ENCODE measurements at places on chromosomes 1 and 21.
A peak's percentile ranks its signal among the peaks of the same experiment; 100 is the strongest.

DNA sequence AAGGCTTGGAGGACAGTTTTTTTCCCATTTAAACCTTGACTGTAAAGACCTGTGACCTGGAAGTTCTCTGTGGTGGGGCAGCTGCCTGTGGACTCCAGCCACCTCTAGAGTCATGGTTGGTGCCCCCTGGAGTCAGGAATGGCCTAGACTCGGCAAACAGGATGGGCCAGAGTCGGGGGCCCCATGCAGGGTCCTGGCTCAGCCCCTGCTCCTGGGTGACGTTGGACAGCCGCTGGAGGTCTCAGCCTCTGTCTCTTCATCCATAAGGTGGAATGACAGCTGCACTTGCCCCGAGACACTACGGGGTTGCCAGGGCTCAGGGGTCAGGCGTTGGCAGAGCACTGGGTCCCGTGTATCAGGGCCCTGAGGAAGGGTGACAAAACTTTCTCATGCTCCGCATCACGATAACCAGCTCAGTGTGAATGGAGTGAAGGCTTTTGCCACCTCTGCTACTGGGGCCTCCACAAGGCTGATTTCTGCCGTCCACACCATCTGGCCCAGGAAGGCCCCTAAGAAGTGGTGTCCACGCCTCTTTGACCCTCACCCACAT is 58.5 kb upstream of the TTC34 start:
- H3K27ac ChIP-seq, result no peak overlapping the region
- no peaks in the 10 kb centered on the region for H3K36me3 ChIP-seq
- no peak overlapping the region for H3K4me3 ChIP-seq
- H3K4me1 ChIP-seq, result peaks cover 10% of the 10 kb centered on the region

- no peaks in the 10 kb centered on the region for H3K27me3 ChIP-seq
- no peak overlapping the region for H3K27ac ChIP-seq
- no peaks in the 10 kb centered on the region for H3K36me3 ChIP-seq
- DNase-seq, result no peak
- no peaks in the 10 kb centered on the region for H3K4me1 ChIP-seq
These were observed 12.7 kb downstream of the FCRL5 start for GRCh38 chr1:157539568-157539967.

DNA sequence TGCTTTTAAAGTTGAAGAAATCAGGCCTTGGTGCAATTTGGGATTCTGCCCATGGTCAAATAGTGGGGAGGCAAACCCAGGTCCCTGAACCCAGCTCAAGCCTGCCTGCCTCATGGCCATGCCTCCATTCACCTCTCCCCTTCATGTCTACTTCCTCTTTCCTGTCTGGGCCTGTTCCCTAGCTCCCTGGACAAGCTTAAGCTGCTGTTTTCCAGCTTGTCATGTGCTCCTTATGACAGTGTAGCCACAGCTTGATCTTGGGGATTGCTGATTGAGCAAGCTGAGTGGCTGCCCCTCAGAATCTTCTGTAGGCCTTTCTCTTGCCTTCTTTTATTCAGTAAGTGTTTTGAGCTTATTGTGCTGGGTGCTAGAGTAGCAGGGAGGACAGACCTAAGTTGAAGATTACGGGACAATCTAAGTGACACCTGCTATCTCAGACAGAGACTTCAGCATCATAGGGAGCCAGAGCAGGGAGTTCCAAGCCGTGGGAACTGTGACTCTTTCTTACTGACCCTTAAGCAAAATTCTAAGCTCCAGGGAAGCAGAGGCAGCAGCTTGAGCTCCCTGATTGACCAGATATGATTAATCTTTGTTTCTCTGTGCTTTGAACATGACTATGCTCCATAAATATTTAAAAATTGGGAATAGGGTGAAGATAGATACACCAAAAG is 520 bp upstream of the MR1 start:
- no peak for DNase-seq
- peaks cover 58% of the 10 kb centered on the region for H3K4me1 ChIP-seq
- peak overlapping the region; percentile 26 for H3K4me3 ChIP-seq
- H3K27me3 ChIP-seq, result no peaks in the 10 kb centered on the region
- H3K27ac ChIP-seq, result peak overlapping the region; percentile 92
- no peaks in the 10 kb centered on the region for H3K36me3 ChIP-seq

GRCh38 chr1:202170726-202171125 is 10.3 kb upstream of the PTPN7 start:
- no peaks in the 10 kb centered on the region for H3K27me3 ChIP-seq
- H3K4me1 ChIP-seq, result peaks cover 1% of the 10 kb centered on the region
- no peak overlapping the region for H3K27ac ChIP-seq
- no peak overlapping the region for H3K4me3 ChIP-seq

DNA sequence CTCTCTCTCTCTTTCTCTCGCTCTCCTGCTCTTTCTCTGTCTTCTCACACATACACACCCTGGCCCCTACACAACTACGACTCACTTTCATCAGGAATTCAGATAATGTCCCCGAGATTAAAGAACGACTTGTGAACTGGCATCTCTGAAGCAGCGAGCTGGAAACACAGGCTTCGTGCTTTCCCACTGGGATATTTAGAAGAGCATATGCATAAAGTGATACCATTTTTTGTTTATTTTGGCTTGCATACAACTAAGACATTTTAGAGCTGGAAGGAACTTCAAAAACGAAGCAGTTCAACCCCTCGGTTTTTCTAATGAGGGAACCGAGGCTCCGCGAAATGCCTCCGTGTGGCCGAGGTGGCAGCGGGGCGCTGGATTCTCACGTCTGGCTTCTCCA is 88.6 kb downstream of the ZBTB18 start:
- no peak overlapping the region for H3K4me3 ChIP-seq
- no peaks in the 10 kb centered on the region for H3K4me1 ChIP-seq
- no peak for DNase-seq
- no peak overlapping the region for H3K27ac ChIP-seq
- no peaks in the 10 kb centered on the region for H3K27me3 ChIP-seq

- no peaks in the 10 kb centered on the region for H3K36me3 ChIP-seq
- no peak overlapping the region for H3K27ac ChIP-seq
- H3K4me3 ChIP-seq, result no peak overlapping the region
- no peaks in the 10 kb centered on the region for H3K27me3 ChIP-seq
- no peaks in the 10 kb centered on the region for H3K4me1 ChIP-seq
These were observed 116.1 kb upstream of the SPATA6 start for GRCh38 chr1:48588061-48588460.

GRCh38 chr1:196577386-196577785 is 30.9 kb downstream of the KCNT2 start:
- no peaks in the 10 kb centered on the region for H3K36me3 ChIP-seq
- H3K4me3 ChIP-seq, result no peak overlapping the region
- H3K27ac ChIP-seq, result no peak overlapping the region
- no peaks in the 10 kb centered on the region for H3K4me1 ChIP-seq
- H3K27me3 ChIP-seq, result no peaks in the 10 kb centered on the region

- no peaks in the 10 kb centered on the region for H3K36me3 ChIP-seq
- no peaks in the 10 kb centered on the region for H3K27me3 ChIP-seq
- DNase-seq, result no peak
- H3K27ac ChIP-seq, result no peak overlapping the region
- no peak overlapping the region for H3K4me3 ChIP-seq
These were observed 1603.7 kb downstream of the PLA2G4A start for GRCh38 chr1:188432427-188432826.

GRCh38 chr21:29777160-29777559 is 162.6 kb downstream of the GRIK1 start:
- H3K4me1 ChIP-seq, result no peaks in the 10 kb centered on the region
- H3K27me3 ChIP-seq, result no peaks in the 10 kb centered on the region
- no peak for DNase-seq
- H3K27ac ChIP-seq, result no peak overlapping the region

DNA sequence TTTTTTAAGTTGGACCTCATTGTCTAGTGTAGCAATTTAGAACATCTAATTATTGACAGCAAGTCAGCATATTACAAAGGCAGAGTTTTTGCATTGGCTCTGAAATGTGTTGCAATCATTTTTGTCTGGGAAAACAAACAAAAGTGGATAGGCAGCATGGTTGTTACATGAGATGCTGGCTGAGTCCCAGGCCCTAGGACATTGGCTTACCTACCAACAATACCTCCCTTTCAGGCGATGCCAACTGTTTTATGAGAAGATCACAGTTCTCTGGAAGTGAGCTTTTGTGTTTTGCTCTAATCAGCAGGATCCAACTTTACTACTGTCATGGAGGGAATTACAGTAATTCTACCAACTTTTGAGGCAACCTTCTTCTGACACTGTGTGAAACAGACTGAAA is 71.5 kb upstream of the CXADR start:
- DNase-seq, result no peak
- no peaks in the 10 kb centered on the region for H3K4me1 ChIP-seq
- no peak overlapping the region for H3K27ac ChIP-seq
- H3K27me3 ChIP-seq, result no peaks in the 10 kb centered on the region
- H3K4me3 ChIP-seq, result no peak overlapping the region

DNA sequence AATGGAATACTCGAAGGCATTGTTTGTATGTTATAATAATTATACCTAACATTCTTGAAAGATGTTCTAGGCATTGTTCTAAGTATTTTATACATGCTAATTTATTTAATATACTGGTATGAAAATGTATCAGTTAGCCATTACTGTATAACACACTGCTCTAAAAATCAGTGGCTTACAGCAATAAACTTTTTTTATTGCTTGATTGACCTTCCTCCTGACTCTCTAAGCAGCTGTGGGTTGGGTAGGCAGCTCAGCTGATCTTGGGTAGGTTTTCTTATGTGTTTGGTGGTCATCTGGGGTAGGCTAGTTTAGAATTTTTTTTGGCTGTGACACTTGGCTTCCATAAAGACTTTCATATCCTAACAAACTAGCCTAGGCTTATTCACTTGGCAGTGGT is 100.2 kb upstream of the SYT6 start:
- no peaks in the 10 kb centered on the region for H3K4me1 ChIP-seq
- no peak for DNase-seq
- H3K4me3 ChIP-seq, result no peak overlapping the region
- no peak overlapping the region for H3K27ac ChIP-seq
- H3K27me3 ChIP-seq, result no peaks in the 10 kb centered on the region

GRCh38 chr1:6424619-6425593 is at the start of gene ESPN:
ESPN (plus strand) TSS chr1:6424776; CDS start chr1:6424956, 180 bp downstream.
- H3K4me1 ChIP-seq, result peaks cover 45% of the 10 kb centered on the region
- no peaks in the 10 kb centered on the region for H3K36me3 ChIP-seq
- H3K27me3 ChIP-seq, result peaks cover 12% of the 10 kb centered on the region
- H3K27ac ChIP-seq, result no peak within 1 kb of the TSS
- DNase-seq, result no peak

GRCh38 chr1:193799948-193800690 is 613.7 kb upstream of the B3GALT2 start:
- H3K36me3 ChIP-seq, result no peaks in the 10 kb centered on the region
- H3K27me3 ChIP-seq, result no peaks in the 10 kb centered on the region
- DNase-seq, result no peak
- H3K4me1 ChIP-seq, result no peaks in the 10 kb centered on the region
- H3K4me3 ChIP-seq, result no peak overlapping the region
- no peak overlapping the region for H3K27ac ChIP-seq

- no peaks in the 10 kb centered on the region for H3K4me1 ChIP-seq
- H3K27ac ChIP-seq, result no peak overlapping the region
- DNase-seq, result no peak
- H3K4me3 ChIP-seq, result no peak overlapping the region
- H3K27me3 ChIP-seq, result no peaks in the 10 kb centered on the region
These were observed 241.9 kb downstream of the KAZN start for GRCh38 chr1:14840374-14840773.

DNA sequence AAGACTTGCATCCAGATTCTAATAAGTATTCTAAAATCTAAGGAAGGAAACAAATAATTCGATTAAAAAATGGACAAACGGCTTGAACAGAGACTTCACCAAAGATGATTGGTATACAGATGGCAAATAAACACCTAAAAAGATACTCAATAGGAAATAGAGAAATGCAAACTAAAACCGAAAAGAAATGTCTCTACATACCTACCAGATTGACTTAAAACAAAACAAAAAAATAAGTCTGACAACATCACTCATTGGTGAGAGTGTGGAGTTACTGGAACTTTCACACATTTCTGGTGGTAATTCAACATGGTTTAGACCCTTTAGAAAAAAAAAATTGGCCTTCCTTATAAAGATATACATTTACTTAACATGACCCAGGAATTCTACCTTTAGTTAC is 869.8 kb downstream of the TTLL7 start:
- DNase-seq, result no peak
- H3K27ac ChIP-seq, result no peak overlapping the region
- no peaks in the 10 kb centered on the region for H3K4me1 ChIP-seq
- H3K36me3 ChIP-seq, result no peaks in the 10 kb centered on the region

- H3K4me3 ChIP-seq, result no peak overlapping the region
- no peak for DNase-seq
- no peaks in the 10 kb centered on the region for H3K4me1 ChIP-seq
- H3K36me3 ChIP-seq, result no peaks in the 10 kb centered on the region
- no peaks in the 10 kb centered on the region for H3K27me3 ChIP-seq
These were observed 265.7 kb downstream of the PTBP2 start for GRCh38 chr1:96987186-96987703.

- H3K4me3 ChIP-seq, result no peak overlapping the region
- no peak for DNase-seq
- no peaks in the 10 kb centered on the region for H3K36me3 ChIP-seq
- no peaks in the 10 kb centered on the region for H3K27me3 ChIP-seq
- H3K4me1 ChIP-seq, result no peaks in the 10 kb centered on the region
- no peak overlapping the region for H3K27ac ChIP-seq
These were observed 70.1 kb upstream of the ROR1 start for GRCh38 chr1:63703701-63704107.

GRCh38 chr1:115338457-115338820 is 390 bp upstream of the NGF start:
- peaks cover 29% of the 10 kb centered on the region for H3K4me1 ChIP-seq
- H3K27ac ChIP-seq, result peak overlapping the region; percentile 64
- no peak for DNase-seq
- peaks cover 14% of the 10 kb centered on the region for H3K27me3 ChIP-seq
- no peaks in the 10 kb centered on the region for H3K36me3 ChIP-seq

DNA sequence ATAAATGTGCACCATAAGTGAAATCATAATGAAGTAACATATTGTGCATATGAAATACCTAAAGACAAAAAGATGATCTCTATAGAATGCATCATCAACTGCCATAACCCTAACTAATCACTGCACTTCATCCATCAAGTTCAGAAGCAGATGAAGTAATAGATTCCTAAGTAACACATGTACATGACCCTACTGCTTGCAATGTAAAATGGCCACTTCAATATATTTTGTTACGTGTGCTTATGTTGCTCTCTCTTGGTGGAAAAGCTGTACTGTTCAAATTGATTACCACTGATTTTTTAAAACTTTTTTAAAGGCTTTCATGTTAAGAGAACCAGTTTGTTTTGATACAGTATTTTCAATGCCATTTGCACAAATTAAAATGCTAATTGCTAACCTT is 141.8 kb downstream of the TTLL7 start:
- DNase-seq, result no peak
- peaks cover 30% of the 10 kb centered on the region for H3K4me1 ChIP-seq
- H3K4me3 ChIP-seq, result no peak overlapping the region
- peaks cover 7% of the 10 kb centered on the region for H3K27me3 ChIP-seq
- no peak overlapping the region for H3K27ac ChIP-seq

DNA sequence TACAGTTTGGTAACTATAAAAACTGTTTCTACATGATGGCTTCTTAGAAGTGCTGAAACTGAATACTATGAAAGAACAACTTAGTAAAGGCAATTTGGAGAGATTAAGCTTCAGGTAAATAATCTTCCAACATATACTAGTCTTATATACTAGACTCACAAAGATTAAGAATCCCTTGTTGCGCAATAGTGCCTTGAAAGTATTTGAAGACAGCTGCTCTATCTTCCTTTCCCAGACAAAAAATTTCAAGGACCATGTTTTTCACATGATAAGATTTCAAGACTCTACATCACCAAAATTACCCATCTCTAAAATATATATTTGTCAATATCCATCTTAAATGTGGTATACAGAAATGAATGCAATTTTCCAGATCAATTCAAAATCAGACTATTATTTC is 37.7 kb upstream of the ASPM start:
- H3K4me3 ChIP-seq, result no peak overlapping the region
- H3K27me3 ChIP-seq, result no peaks in the 10 kb centered on the region
- H3K27ac ChIP-seq, result no peak overlapping the region
- H3K36me3 ChIP-seq, result peaks cover 68% of the 10 kb centered on the region
- peaks cover 11% of the 10 kb centered on the region for H3K4me1 ChIP-seq

Measured in spleen (tissue), 13 donors.